ENCODE measurements at places on chromosomes 7 and 10.
A peak's percentile ranks its signal among the peaks of the same experiment; 100 is the strongest.

GRCh38 chr7:41795276-41795833 lies 92.5 kb upstream of the INHBA start:
- DNase-seq, result no peak

GRCh38 chr7:148172920-148173319 lies 417.6 kb upstream of the C7orf33 start:
- DNase-seq, result no peak

DNA sequence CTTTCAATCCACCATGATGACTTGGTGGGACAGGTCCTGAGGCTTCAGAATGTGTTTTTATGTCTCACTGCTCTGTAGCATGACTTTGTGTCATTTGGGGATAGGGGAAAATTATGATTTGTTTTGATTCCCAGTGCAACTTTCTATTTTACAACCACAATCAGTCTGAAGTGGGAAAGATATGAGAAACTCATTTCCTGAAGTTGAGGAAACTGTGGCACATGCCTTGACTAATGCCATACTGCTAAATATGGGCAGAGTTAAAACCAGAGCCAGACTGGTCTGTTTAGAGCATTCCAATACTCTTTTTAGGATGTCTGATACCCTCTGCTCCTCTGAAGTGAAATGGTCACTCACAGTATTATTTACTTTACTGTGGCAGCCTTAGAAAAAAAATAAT lies 307.7 kb downstream of the ADRA2A start:
- DNase-seq, result no peak

GRCh38 chr7:110839866-110840265 lies 251.1 kb upstream of the LRRN3 start:
- no peak for DNase-seq

DNA sequence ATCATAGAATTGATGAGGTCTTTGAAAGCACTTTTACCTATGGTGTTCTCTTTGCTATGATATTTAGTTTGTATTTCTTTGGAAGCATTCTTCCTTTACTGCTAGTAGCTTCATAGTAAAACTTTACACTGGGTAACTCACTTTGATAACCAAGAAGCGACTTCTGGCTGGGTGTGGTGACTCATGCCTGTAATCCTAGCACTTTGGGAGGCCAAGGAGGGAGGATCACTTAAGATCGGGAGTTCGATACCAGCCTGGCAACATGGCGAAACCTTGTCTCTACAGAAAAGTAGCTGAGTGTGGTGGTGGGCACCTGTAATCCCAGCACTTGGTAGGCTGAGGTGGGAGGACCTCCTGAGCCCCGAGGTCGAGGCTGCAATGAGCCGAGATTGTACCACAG lies 36.2 kb downstream of the CCDC126 start:
- no peak for DNase-seq

DNA sequence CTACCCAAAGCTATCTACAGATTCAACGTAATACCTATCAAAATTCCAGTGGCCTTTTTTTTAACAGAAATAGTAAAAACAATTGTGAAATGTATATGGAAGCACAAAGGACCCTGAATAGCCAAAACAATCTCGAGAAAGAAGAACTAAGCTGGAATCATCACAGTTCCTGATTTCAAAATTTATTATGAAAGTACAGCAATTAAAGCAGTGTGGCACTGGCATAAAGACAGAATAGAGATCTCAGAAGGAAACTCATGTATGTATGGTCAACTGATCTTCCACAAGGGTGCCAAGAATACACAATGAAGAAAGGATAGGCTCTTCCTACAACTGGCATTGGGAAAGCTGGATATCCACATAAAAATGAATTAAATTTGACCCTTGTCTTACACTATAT lies 23.2 kb downstream of the PNLIPRP3 start:
- no peak for DNase-seq

DNA sequence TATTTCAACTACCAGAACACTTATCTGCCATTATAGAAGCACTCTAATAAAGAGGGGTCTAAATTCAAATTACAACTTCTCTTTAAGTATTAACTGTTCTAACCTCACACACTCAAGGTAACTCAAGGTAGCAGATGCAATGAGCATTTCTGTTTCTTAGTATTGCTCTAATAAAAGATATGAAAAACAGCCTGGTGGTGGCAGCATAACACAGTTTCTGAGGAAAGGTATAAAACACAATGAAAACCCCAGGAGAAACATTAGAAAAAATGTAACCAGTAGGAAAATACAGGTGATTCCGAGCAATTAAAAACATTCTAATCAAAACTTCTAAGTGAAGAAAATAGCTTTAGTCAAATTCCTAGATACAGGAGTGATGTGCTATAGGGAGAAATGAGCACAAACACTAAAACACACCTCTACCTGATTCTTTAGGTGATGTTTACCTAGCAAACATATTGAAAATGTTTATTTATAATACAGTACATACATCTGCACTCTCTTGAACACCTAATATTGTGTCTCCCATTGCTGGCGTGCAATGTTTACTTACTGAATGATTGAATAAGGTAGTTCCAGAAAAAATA lies 3.5 kb downstream of the MKRN1 start:
- DNase-seq, result peak; percentile 49

GRCh38 chr10:47348661-47349470 lies 703 bp downstream of the RBP3 start:
- no peak for DNase-seq

- no peak for DNase-seq
These were observed 7.7 kb downstream of the HTR7 start for GRCh38 chr10:90849956-90850749.

DNA sequence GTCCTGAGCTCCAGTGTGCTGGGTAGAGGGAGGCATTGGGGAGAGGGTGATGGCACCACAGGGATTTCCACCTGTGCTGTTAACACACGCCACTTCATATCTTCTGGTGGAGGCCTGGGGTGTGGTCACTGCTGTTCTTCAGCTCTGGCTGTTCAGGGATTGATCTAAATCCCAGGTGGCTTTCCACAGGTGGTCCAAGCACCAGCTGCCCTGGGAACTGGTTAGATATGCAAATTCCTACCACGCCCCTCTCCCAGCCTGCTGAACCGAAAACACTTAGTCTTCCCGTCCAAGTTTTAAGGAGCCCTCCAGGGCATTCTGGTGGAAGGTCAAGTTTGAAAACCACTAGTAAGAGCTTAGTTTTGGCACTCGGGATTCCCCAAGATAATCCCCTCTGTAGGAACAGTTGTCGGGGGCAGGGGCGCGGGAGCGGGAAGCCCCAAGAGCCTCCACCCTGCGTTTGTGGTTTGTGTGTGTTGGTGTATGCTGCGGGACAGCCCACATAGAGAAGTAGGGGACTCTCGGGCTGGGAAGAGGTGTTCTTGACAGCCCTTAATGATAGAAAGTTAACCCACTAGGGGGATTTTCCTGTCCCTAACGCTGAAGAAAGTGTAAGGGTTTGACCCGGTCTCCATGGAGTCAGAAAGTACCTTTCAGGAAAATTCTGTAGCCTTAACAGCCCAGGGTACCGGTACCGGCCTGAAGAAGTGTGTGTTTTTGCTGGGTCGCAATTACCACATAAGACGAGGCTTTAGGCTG lies 5.1 kb downstream of the DEPP1 start:
- DNase-seq, result no peak

- no peak for DNase-seq
These were observed 337.9 kb upstream of the SORCS1 start for GRCh38 chr10:107502229-107502985.

- DNase-seq, result no peak
These were observed 1.8 kb upstream of the PDGFA start for GRCh38 chr7:521221-522070.

DNA sequence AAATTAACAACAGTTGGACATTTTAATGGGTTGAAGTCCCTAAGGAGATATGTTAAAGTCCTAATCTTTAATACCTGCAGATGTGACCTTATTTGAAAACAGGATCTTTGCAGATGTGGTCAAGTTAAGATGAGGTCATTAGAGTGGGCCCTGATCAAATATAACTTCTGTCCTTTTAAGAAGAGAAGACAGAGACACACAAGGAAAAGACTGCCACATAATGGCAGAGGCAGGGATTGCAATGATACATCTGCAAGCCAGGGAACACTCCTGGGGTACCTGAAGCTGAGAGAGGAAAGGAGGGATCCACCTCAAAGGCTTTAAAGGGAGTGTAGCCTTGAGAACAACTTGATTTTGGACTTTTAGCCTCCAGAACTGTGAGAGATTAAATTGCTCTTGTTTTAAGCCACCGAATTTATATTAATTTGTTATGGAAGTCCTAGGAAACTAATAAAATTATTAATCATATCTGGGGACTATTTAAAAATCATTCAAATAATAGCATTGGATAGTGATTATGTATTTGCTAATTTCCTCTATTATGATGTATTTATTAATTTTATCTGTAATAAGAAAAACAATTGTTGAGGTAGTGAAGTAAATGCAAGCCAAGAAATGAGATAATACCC lies 700.0 kb upstream of the PCDH15 start:
- no peak for DNase-seq

DNA sequence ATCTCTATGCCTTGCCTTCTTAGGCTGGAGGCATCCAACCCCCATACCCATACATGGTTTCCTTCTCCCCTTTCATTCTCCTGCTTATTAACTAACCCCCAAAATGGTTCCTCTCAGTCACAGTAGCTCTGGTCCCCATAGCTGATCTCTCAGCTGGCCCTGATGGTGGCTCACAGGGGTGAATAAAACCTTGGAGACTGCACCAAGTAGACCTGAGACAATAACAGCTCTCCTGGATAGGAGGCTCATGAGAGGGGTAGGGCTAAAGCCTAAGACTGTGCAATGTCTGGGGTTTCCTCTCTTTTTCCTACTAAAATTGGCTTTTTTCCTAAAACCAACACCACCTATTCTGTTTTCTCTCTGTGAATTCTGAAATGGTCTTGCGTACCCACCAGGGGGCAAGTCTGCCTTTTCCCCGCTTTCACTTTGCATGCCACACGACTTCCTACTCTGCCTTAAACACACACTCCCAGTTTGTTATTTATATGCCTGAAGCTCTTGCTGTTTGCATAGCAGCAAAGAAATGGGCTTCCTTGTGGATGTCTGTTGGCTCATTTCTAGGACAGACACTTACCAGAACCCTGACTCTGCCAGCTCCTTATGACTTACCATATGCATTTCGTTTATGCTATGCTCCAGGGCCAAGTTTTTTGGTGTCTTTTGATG lies 18.4 kb upstream of the PON1 start:
- DNase-seq, result no peak

GRCh38 chr7:17046666-17047065 lies 164.9 kb upstream of the AGR3 start:
- DNase-seq, result no peak

GRCh38 chr7:4687956-4688355 lies 5.9 kb downstream of the FOXK1 start:
- no peak for DNase-seq

- DNase-seq, result no peak
These were observed 6.3 kb upstream of the DGKI start for GRCh38 chr7:137853053-137853452.

- DNase-seq, result no peak
These were observed 12.5 kb upstream of the HNRNPF start for GRCh38 chr10:43421519-43421918.

DNA sequence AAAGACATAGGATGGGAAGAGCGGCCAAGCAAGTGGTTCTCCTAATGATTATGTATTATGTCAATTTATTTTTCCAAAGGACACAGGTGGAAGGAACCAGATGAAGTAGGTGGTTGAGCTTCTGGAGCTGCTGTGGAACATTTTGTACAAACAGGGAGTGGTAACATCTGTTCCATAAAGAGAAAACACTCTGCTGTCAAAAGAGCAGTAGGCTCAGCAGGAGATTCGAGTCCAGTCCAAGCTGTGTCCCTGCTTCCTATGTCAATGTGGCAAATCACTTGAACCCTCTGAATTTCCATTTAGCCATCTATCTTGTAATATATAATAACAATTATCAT lies 448.0 kb upstream of the ANKRD30A start:
- no peak for DNase-seq

GRCh38 chr10:69801434-69802315 lies at the start of gene COL13A1:
TSS of gene COL13A1 (plus strand) at chr10:69801906. CDS start at chr10:69802424, 518 bp downstream.
- no peak for DNase-seq

DNA sequence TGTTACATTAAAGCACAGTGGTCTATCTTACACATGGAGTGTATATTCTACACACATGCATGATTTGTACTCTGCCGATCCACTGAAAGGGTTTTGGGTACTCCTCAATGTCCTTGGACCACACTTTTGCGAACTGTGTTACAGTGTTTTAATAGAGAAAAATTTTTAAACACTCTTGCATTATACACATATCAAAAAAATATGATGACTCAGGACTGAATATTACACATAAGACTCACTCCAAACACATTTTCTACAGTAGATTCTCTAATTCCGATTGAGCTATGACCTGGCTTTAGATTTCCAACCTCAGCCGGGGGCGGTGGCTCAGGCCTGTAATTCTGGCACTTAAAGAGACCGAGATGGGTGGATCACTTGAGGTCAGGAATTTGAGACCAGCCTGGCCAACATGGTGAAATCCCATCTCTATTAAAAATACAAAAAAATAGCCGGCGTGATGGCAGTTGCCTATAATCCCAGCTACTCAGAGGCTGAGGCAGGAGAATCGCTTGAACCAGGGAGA lies 222.4 kb downstream of the CACNA2D1 start:
- no peak for DNase-seq

DNA sequence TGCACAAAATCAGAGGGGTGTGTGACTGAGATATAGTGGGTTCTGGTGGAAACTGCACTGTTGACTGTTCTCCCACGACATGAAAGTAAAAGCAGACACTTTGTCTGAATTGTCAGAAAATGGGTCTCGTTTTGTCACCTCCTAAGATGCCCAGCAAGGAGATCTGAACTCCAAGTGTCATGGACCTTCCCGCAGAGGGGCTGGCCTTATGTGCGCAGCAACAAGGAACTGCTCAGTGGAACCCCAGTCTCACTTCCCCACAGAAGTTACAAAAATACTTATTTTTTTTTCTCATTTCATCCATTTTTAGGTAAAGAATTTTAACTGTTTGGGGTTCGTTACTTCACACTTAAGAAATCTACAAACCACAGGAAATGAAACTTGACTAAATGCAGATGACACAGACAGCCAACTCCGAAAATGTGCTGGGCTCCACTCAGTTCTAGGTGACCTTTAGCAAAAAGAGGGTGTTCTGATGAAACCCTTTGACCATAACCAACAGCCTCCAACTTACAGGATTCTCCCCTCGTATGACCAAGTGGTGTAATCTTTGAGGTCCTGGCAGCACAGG lies 115.0 kb downstream of the FAM107B start:
- peak; percentile 23 for DNase-seq

DNA sequence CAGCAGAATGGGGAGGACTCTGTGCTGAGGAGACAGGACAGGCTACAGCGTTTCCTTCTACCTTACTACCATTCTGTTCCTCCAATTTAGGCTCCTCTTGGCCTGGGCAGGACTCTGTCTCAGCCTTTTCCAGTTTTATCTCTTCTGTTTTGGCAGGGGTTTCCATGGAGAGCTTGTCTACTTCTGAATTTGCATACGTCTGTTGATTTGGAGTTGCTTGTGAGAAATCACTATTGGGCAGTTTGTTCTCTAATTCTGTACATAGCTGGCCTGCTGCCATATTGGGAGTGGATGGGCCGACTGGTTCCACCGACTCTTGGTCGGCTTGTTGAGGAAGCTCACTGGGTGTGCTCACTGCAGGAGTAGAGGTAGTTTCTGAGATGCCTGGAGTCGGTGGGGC lies 136.8 kb downstream of the GALNT11 start:
- DNase-seq, result no peak

- no peak for DNase-seq
These were observed 21.7 kb downstream of the LMTK2 start for GRCh38 chr7:98128346-98128745.

Data from T-cell (primary cell).